ENCODE measurements at places on chromosomes 11 and 22. TPM values are rescaled to one million over a fixed set of nuclear protein-coding genes. Genes with fewer than 3 reads are reported as not detected.

- no peak overlapping the region for H3K27ac ChIP-seq
- H3K4me3 ChIP-seq, result no peak overlapping the region
- no peaks in the 10 kb centered on the region for H3K4me1 ChIP-seq
- no peaks in the 10 kb centered on the region for H3K36me3 ChIP-seq
- no peaks in the 10 kb centered on the region for H3K27me3 ChIP-seq
These were observed 627.6 kb downstream of the NTM start for GRCh38 chr11:131998020-131998419.

The APOL5 gene
- total RNA-seq, result not detected

GRCh38 chr22:23117891-23118646 is 23.7 kb downstream of the RSPH14 start:
- no peaks in the 10 kb centered on the region for H3K4me1 ChIP-seq
- H3K36me3 ChIP-seq, result no peaks in the 10 kb centered on the region
- H3K4me3 ChIP-seq, result no peak overlapping the region
- no peaks in the 10 kb centered on the region for H3K27me3 ChIP-seq
- H3K27ac ChIP-seq, result no peak overlapping the region

GRCh38 chr22:44103735-44104480 is 76.8 kb upstream of the PARVG start:
- no peaks in the 10 kb centered on the region for H3K27me3 ChIP-seq
- H3K36me3 ChIP-seq, result no peaks in the 10 kb centered on the region
- DNase-seq, result no peak
- H3K4me1 ChIP-seq, result no peaks in the 10 kb centered on the region
- no peak overlapping the region for H3K4me3 ChIP-seq

DNA sequence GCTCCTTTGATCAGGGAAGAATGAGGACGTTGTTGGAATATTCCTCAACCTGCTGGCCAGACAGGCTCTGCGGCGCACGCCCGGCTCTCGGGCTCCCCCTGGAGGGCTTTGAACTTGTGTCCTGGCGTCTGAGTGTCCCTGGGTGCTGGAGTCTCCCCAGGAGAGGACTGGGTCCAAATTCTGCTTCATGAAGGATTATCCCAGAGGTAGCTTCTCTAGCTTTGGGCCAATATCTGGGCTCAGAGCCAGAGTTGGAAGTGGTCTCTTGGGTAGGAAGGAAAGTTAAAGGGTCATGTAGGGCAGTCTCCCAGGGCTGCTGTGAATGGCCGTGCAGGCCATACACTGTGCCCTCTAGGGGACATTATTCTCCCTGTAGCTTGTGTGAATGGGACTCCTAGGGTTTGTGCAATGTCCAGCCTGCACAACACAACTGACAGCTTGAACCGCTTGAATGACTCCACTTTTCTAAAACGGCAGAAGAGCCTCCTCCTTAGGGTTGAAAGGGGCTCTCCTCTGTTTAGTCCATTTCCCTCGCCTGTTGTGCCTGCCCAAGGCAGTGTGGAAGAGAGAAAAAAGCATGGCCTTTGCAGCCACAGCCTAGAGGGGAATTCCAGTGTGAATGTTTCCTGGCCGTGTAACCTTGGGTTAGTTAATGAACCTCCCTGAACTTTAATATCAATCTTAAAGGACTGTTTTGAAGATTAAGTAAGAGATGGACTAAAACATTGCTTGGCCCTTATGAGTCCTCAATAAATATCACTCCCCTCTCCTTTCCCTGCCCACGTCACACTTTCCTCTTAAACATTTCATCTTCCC is 111.2 kb upstream of the THY1 start:
- H3K4me1 ChIP-seq, result peaks cover 9% of the 10 kb centered on the region
- H3K4me3 ChIP-seq, result no peak overlapping the region
- no peaks in the 10 kb centered on the region for H3K27me3 ChIP-seq
- H3K27ac ChIP-seq, result peak overlapping the region; percentile 41
- no peaks in the 10 kb centered on the region for H3K36me3 ChIP-seq
- peak; percentile 78 for DNase-seq

DNA sequence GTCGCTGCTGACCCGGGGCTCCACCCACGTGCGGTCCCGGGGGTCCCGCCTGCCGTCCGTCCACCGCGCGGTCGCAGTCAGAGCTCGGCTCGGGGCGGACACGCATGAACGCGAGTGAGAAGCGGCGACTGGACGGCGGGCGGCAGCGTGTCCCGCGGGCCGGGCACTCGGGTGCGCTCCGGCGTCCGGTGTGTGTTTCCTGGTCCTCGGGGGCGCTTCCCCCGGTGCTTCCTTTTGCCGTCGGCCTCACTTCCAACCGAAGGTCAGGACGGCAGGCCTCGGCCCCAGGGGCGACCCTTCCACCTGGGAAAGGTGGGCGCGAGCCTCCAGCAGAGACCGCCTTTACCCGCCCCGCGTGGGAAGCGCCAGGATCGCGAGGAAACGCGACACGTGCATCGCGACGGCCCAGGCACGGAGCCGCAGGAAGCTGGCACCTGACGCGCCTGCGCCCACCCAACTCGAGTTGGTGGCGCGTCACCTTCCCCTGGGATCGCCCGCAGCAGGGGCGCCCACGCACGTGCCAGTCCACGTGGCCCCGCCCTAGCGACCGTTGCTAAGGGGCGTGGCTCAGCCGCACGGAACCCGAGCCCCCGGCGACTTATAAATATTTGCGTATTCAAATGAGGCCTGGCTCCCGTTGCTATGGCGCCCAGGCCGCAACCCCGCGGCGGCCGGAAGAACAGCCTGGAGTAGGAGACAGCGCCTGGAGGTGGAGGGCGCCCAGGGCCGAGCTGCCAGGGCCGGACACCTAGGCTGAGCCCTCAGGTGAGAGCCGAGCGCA is at the start of gene LRRC56:
LRRC56 (plus strand) TSS at position 687 of the 781 bp plus-strand sequence. CDS start 3,158 bp downstream, outside the sequence.
- no peak within 1 kb of the TSS for H3K4me3 ChIP-seq
- H3K4me1 ChIP-seq, result peaks cover 36% of the 10 kb centered on the region
- H3K36me3 ChIP-seq, result no peaks in the 10 kb centered on the region
- H3K27ac ChIP-seq, result peak within 1 kb of the TSS; percentile 90
- no peaks in the 10 kb centered on the region for H3K27me3 ChIP-seq
- peak; percentile 93 for DNase-seq

DNA sequence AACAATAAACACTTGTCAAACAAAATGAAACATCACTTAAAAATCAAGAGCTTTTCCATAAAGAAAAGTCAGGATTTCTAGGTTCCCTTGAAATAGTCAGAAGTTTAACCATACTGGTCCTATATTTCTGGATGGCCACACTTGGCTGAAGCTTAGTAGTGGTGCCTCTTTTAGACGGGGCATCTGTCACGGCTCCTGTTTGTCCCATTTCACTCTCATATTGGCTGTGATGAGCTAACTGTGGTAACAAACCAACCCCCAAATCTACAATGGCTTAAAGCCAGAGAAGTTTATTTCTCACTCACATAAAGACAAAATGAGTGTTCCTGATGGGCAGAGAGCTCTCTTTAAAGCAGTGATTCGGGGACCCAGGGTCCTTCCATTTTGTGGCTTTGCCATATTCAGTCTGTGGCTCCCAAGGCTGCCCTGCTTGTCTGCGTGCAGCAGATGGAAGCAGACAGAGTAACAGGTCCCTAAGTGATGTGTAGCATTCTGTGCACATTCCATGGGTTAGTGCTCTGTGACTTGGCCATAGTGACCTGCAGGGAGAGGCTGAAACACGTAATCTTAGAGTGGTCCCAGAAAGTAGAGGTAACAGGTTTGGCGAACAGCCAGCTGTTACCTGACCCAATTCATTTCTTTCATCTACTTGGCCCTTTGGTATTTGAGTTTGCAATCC is 137.4 kb downstream of the HIPK3 start:
- no peak for DNase-seq
- H3K27ac ChIP-seq, result no peak overlapping the region
- no peaks in the 10 kb centered on the region for H3K27me3 ChIP-seq

- H3K36me3 ChIP-seq, result no peaks in the 10 kb centered on the region
- H3K27me3 ChIP-seq, result no peaks in the 10 kb centered on the region
- DNase-seq, result no peak
- no peak overlapping the region for H3K27ac ChIP-seq
These were observed 1.0 kb upstream of the TMEM86A start for GRCh38 chr11:18697576-18697975.

GRCh38 chr11:47325271-47326041 is 27.0 kb downstream of the MYBPC3 start:
- H3K27ac ChIP-seq, result no peak overlapping the region
- no peak overlapping the region for H3K4me3 ChIP-seq
- H3K4me1 ChIP-seq, result no peaks in the 10 kb centered on the region
- DNase-seq, result no peak
- no peaks in the 10 kb centered on the region for H3K27me3 ChIP-seq

GRCh38 chr22:27100789-27101188 is 443.4 kb downstream of the MIAT start:
- no peak overlapping the region for H3K4me3 ChIP-seq
- no peaks in the 10 kb centered on the region for H3K27me3 ChIP-seq

The IGSF22 gene
- not detected for total RNA-seq

The VPS51 gene
- 206 TPM for total RNA-seq

DNA sequence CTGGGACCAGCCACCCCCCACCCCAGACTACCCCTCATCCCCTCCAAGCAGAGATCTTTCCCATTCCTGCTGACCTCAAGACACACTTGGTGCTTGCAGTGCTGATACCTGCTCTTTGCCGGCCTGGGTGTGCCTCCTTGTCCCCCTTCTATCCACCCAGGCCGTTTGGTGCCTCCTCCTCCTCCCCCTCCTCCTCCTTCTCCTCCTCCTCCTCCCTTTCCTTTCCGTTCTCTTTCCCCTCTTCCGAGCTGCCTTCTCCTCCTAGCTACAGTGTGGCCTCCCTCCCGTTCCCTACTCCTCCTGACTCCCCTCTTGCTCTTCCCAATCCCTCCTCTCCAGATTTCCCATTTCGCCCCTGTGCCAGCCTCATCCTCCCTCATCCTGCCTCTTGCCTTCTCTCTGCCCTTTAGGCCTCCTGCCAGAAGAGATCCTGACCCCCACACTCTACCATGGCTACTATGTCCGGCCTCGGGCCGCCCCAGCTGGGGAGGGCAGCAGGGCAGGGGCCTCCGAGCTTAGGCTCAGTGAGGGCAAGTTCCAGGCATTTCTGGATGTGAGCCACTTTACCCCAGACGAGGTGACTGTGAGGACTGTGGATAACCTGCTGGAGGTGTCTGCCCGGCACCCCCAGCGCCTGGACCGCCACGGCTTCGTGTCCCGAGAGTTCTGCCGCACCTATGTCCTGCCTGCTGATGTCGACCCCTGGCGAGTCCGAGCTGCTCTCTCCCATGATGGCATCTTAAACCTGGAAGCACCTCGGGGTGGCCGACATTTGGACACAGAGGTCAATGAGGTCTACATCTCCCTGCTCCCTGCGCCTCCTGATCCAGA is 712 bp downstream of the HSPB2 start:
- peak overlapping the region; percentile 85 for H3K27ac ChIP-seq
- H3K27me3 ChIP-seq, result no peaks in the 10 kb centered on the region
- DNase-seq, result no peak
- H3K4me1 ChIP-seq, result peaks cover 45% of the 10 kb centered on the region

The LDLRAD3 gene
- total RNA-seq, result 5.7 TPM

- H3K4me1 ChIP-seq, result no peaks in the 10 kb centered on the region
- H3K27me3 ChIP-seq, result no peaks in the 10 kb centered on the region
- H3K27ac ChIP-seq, result no peak overlapping the region
- no peak overlapping the region for H3K4me3 ChIP-seq
These were observed 7.3 kb downstream of the CACNA1I start for GRCh38 chr22:39577900-39578299.

The FAM180B gene
- not detected for total RNA-seq

The CHEK1 gene
- 0.33 TPM for total RNA-seq

DNA sequence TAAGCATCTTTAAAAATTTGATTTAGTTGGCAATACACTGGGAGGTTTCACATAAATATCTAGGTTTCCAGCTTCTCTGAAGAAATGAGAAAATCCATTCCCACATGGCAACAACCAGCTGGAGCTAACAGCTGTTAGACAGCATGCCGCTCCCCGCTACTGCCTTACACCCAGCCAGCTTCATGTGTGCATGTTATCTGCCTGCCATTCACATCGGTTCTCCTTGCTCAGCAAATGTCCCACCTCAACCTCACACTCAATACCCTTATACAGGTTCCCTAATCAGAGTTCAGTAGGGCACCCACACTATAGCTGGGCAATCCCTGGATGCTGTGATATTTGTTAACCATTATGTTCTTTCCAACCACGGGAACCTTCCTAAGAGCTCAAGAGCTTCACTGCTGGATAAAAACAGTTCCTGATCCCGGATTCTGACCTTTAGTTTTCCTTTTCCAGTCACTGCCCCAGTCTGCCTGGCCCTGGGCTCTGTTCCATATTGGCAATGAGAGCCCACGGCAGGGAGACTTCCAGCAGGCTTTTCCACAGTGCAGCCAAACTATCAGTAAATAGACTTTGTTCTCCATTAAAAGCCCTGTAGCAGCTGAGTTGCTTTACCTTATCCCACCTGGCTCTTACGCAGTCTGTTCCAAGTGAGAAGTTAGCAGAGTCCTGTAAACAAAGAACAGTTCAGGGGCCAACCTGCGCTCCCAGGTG is 8.6 kb downstream of the RPUSD4 start:
- peaks cover 8% of the 10 kb centered on the region for H3K4me1 ChIP-seq
- H3K27ac ChIP-seq, result peak overlapping the region; percentile 50
- peak; percentile 60 for DNase-seq

- H3K4me1 ChIP-seq, result no peaks in the 10 kb centered on the region
- no peaks in the 10 kb centered on the region for H3K36me3 ChIP-seq
- DNase-seq, result peak; percentile 15
- no peak overlapping the region for H3K27ac ChIP-seq
- no peak overlapping the region for H3K4me3 ChIP-seq
These were observed 227.0 kb upstream of the NCAM1 start for GRCh38 chr11:112734207-112734606.

- peaks cover 14% of the 10 kb centered on the region for H3K4me1 ChIP-seq
- H3K27me3 ChIP-seq, result no peaks in the 10 kb centered on the region
- H3K36me3 ChIP-seq, result no peaks in the 10 kb centered on the region
- DNase-seq, result no peak
- no peak overlapping the region for H3K4me3 ChIP-seq
These were observed 6.1 kb upstream of the CD82 start for GRCh38 chr11:44559207-44559939.

GRCh38 chr22:19122752-19123492 is 710 bp upstream of the DGCR2 start:
- H3K27me3 ChIP-seq, result no peaks in the 10 kb centered on the region
- H3K4me1 ChIP-seq, result peaks cover 49% of the 10 kb centered on the region
- peak; percentile 55 for DNase-seq
- H3K36me3 ChIP-seq, result no peaks in the 10 kb centered on the region

GRCh38 chr11:1516273-1517067 is 29.9 kb upstream of the MOB2 start:
- no peak overlapping the region for H3K27ac ChIP-seq
- no peak overlapping the region for H3K4me3 ChIP-seq
- H3K27me3 ChIP-seq, result no peaks in the 10 kb centered on the region
- no peak for DNase-seq

Measured in body of pancreas (tissue), 4 donors.